ENCODE measurements at places on chromosomes 5 and 9.
A peak's percentile ranks its signal among the peaks of the same experiment; 100 is the strongest.

GRCh38 chr5:172999974-173000373, 16.4 kb downstream of the ATP6V0E1 start:
- DNase-seq, result no peak

DNA sequence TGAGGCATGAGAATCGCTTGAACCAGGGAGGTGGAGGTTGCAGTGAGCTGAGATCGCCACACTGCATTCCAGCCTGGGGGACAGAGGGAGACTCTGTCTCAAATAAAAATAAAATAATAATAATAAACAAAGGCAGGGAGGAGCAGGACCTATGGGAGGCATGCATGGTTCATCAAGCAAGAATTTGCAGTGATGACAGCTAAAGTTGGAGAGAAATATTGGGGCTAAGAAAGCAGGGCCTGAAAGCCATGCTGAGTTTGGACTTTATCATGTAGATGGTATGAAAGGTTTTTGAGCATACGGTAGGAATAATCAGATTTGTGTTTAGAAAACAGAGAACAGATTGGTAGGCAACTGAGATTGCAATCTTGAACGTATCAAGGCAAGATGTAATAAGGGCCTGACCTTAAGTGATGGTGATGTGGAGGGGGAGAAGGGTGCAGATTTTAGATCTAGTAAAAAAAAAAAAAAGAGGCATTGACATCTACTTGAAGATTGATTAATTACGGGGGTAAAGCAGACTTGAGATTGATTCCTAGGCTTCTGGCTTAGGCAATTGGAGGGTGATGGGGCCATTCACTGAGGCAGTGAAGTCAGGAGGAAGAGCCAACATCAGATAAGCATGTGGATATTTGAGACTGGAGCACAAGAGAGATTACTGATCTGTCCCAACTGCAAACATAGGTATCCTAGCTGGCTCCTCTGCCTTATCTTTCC, 50.7 kb downstream of the CFAP95 start:
- peak; percentile 44 for DNase-seq

DNA sequence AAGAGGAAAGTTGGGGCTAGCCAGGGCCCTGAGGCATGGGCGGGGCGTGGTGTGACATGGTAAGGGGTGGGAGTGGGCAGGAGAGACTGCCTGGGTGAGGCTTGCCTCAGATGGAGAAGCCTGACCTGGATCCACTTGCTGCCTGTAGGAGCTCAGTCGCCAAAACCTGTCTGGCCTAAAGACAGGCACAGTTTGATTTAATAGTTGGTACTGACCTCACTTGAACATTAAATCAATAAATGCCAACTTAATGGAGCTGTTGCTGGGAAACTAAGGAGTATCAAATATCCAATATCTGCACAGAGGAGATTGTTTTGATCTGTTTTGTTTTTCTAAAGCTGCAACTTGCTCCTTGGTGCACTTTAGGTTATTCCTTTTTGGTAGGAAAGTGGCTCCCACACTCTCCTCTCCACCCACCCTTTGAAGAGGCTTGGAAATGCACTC, 86.4 kb downstream of the RCL1 start:
- no peak for DNase-seq

GRCh38 chr5:143882520-143882919, 70.6 kb downstream of the HMHB1 start:
- no peak for DNase-seq

GRCh38 chr5:111248571-111248970, 24.4 kb downstream of the CAMK4 start:
- DNase-seq, result peak; percentile 58

DNA sequence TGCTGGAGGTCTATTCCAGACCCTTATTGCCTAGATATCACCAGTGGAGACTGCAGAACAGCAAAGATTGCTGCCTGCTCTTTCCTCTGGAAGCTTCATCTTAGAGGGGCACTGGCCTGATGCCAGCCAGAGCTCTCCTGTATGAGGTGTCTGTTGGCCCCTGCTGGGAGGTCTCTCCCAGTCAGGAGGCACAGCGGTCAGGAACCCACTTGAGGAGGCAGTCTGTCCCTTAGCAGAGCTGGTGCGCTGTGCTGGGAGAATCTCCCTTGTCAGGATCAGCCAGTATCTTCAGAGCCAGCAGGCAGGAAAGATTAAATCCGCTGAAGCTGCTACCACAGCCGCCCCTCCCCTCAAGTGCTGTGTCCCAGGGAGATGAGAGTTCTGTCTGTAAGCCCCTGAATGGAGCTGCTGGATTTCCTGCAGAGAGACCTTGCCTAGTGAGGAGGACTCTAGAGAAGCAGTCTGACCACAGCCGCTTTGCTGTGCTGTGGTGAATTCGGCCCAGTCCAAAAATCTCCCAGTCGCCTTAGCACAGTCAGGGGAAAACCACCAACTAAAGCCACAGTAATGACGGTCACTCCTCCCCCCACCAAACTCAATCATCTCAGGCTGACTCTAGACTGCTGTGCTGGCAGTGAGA, 124.1 kb downstream of the JAKMIP2 start:
- DNase-seq, result peak; percentile 75

DNA sequence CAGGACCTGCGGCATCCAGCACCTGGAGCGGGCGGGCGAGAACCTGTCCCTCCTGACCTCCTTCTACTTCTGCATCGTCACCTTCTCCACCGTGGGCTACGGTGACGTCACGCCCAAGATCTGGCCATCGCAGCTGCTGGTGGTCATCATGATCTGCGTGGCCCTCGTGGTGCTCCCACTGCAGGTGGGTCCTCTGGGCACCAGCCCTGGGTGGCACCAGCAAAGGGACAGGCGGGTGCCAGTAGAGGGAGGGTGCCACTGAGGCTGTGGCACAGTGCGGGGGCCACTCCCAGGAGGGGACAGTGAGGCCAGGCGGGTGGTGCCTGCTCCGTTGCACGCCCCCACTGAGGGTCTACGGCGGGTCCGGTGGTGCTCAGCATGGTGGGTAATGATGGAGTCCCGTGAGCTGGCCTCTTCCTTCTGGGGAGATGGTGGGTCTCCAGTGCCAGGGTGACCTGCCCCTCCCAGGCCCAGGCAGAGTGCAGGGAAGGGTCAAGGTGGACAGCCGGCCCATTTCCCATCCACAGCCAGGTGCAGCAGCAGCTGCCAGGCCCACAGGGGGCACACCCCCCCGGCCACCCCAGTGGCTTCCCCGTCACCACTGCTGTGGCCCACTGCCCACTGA, 57.8 kb downstream of the KCNT1 start:
- DNase-seq, result no peak

- no peak for DNase-seq
Observed at GRCh38 chr5:178555771-178556211, 34.4 kb downstream of the COL23A1 start.

GRCh38 chr9:136953771-136954269, 1.7 kb downstream of the LCN12 start:
- DNase-seq, result no peak

DNA sequence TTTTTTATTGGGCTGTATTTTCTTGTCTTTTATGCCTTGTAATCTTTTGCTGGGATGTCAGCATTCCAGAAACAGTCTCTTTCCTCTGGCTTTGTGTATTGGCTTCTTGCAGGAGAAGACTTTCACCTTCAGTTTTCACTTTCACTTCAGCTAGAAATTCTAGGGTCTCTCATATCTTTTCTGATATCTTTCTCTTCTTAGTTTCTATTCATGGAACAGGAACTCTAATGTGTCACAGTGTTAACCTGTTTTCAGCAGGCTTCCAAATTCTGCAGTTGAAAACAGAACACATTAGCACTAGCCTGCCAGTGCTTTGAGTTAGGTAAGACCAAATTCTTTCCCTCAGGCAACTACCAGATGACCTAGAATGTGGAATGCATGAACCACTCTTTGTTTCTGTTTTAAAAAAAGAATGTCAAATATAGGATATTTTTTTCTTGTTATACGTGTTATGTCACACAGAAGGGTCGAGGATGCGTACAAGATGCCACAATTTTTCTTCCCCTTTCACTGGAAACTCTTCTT, 164.7 kb downstream of the TUSC1 start:
- DNase-seq, result no peak

- no peak for DNase-seq
Observed at GRCh38 chr5:37375091-37375490, 4.0 kb upstream of the WDR70 start.

DNA sequence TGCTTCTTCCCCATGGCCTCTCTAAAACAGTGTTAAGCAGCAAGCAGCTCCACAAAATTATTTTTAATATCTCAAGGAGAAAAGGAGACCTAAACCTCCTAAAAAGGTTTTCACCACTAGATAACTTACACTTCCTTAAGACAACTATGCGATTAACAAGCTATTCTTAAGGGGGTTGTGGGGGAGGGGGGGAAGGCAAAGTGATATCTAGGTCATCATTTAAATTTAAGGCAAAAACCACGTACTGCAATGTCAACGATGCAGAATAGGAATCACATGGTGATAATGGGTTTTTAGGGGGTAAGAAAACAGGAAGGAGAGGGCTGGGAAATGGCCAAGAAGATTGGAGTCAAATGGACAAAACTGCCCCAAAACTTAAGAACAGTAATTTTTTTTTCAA, 32.6 kb downstream of the CSNK1A1 start:
- no peak for DNase-seq

- DNase-seq, result no peak
Observed at GRCh38 chr5:7871653-7872052, 2.7 kb downstream of the MTRR start.

DNA sequence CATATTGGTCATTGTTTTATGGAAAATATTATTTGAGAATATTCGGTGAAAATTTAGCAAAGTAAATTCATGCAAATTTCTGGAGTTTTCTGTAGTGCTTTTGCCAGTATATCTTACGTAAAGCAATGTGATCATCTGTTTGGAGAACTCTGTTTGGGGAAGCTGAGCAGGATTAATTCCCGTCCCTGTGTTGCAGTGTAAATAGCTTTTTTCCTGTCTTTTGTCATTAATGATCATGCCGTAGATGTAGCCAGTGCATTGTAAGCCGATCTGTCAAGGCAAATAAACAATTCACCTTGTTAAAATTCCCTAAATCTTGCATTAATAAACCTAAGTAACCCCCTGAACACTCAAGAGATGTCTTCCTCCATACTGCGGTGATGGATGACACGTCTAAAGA, 39.2 kb downstream of the PPIC start:
- DNase-seq, result peak; percentile 1

DNA sequence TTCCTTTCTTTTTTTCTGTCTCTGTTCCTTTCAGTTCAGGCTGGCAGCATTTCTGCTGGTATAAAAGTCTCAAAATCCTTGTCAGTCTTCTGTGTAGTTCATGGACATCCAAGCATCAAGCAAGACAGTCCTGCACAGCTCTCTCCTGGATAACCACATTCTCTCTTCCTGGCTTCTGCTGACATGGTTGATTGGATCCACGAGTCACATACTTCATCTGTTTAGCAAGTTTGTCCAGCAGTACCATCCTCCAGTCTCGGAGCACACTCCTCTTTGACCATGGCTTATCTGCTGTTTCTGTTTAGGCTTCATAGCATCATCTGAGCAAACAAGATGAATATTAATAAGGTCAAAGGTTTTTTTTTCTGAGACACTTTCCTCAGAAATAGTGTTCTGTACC, 220.8 kb downstream of the KDM4C start:
- DNase-seq, result no peak

DNA sequence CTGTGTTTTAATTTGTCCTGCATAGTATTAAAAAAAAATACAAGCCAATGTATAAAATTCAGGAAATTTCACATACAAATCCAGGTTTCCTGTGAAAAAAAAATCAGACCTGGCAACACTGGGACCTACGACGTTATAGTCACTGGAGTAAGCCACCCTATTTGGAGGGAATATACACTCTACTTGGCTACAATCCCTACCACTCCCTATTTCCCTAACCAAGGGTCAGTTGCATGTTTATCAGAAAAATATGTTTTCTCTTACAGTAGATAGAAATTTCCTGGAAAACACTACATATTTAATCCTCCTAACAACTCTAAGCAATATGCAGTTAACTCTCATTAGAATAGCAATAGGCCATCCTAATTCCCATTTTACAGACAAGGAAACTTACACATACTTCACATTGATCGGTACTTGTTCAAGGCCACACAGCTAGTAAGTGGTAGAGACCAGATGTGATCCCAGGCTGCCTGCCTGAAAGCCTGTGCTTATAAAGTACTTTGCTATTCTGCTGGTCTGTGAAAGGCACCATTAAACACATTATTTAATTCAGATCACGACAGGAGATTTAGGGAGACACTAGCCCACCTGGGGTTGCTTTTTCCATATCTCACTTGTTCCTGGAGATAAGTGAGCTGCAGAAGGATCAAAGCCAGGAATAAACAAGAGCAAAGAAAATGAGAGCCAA, 70.8 kb downstream of the MFAP3 start:
- DNase-seq, result no peak

DNA sequence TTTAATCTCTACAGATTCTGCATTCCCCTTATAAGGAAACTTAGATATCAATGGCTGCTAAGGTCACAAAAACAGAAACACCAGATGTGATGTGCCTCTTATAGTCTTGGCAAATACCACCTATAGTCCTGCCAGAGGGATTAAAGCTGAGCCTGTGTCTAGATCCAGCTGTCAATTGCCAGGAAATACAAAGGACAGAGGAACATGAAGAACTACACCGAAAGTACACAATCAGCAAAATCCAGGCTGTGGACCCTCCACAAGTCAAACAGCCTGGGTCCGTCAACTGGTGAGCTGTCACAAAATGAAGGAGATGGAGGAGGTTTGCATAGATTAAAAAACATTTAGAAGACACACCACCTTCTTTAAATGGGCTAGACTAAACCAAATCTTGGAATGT, 85.4 kb downstream of the KLF4 start:
- DNase-seq, result peak; percentile 80

DNA sequence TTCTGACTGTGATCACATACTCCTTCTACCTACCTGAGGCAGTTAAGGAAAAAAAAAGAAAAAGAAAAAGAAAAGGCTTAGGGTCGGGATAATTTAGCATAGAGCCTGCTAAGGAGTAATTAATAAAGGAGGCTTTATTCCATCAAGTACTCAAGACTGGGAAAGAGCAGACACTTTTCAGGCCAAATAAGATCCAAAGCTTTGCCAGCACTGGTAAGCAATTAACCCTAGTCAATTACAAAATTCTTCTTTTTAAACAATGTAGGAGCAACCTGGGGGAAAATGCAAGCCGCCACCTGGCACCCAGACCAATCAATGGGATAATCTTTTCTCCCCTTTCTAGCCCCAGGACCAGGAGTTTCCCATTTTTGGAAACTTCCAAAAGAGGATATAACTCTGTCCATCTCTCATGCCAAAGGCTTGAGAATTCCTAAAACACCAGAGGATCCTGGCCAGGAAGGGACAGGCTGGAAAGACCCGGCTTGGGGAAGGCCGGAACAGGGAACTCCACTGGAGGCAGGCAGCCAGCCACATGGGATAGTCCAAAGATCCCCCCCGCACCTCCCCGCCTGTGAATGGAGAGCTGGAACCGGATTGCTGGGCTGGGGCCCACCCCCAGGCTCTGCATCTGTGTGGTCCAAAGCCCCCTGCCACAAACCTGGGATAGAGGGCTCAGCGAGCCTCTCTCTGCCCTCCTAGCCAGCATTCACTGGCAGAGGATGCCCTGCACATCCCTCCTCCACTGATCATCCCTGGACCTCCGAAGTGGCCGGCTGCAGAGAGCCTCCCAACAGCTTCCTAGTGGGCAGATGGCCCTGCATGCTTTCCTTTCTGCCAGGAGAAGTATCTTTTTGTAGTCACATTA, 117.8 kb downstream of the ZNF354C start:
- DNase-seq, result no peak

GRCh38 chr5:91219803-91220371, 163.2 kb downstream of the ARRDC3 start:
- DNase-seq, result peak; percentile 25

All from NCI-H82 (cell line).